RCC 7860 (cell line): ENCODE measurements at places on chromosomes 16 and 17.

DNA sequence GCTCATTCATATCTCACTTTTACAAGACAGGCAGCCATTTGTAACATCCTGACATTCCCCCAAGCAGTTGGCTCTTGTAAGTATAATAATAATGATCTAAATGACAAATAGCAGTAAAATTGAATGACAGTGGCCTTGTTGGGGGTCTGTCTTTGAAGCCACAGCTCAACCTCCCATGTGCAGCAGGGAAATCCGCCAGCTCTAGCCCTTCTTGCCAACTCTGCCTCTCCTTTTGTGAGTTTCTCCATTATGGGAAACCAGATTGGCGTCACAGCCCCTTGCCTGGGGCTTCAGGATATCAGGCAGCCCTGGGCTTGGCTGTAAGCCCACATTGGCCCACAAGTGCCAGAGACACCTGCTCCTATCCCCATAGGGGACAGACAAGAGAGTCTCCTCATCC lies 70.4 kb upstream of the CACNG5 start:
- DNase-seq: no peak

- no peak for DNase-seq
Measured at GRCh38 chr17:78857266-78857665, 16.7 kb upstream of the USP36 start.

GRCh38 chr16:64892835-64893785 lies 228.8 kb downstream of the CDH11 start:
- no peak for DNase-seq

DNA sequence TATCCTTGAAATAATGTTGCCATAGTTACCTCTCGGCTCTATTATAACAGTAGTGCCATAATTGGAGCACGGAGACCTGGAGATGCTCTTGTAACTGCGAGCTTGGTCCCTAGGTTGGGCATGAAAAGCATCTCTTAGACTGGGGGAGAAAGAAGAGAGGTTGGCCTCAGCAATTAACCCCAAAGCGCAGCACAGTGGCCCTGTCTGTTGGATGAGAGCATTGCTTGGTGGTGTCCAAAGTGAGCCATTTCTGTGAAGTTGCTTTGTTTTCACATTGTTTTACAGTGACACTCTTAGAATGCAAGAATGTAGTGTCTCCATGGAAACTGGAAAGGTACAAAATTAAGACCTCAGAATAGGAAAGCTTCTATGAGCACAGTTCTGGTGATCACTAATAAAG lies 660.7 kb upstream of the EEF2KMT start:
- no peak for DNase-seq

GRCh38 chr17:62648956-62649294 lies 21.5 kb downstream of the MRC2 start:
- no peak for DNase-seq
